ENCODE measurements at places on chromosomes 13 and 19.

DNA sequence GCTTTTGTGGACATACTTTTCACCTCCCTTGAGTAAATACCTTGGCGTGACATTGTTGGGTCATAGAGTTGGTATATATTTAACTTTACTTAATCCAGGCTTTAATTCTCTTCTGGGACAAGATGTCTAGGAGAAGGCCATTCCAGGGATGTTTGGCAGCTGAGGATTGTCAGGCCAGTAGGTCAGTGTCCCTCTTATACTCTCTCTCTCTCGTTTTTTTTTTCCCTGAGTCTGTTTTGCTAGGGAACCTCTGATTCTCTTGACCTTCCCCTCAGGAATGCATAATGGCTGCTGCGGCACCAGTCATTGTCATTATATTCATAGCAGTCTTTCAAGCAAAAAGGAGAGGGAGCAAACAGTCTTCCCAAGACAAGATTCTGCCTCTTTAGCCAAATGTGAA, 48.8 kb downstream of the BICRA start:
- DNase-seq: no peak

- DNase-seq: no peak
Measured at GRCh38 chr13:28641600-28641926, 17.4 kb upstream of the POMP start.

DNA sequence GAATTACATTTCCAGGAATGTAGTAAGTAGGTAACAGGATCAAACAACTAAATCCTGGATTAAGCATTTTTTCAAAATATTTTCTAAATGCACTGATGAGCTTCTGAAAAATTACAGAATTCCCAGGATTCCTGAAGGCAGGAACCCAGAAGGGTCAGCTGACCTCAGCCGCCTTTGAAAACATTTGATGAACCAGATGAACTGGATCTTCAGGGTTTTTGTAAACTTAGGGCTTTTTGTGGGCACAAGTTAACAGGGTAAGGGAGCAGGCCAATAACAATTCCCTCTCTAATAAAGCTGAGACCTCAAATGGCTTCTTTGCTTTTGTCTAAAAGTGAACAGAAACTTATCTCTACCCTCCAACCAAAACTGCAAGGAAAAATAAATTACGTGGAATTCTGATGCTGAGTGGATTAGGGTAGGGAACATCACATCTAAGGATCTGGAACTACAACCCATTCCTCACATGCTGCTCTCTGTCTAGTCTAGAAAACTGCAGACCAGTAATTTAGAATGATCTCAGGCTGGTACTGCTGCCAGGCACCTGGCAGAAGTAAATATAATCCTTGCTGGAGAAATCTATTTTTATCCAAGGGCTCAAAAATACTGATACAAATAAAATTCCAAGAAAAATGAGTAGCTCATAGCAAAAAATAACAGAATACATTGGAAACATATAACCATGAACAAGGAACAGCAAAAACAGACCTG, 48.2 kb upstream of the N4BP2L1 start:
- no peak for DNase-seq

GRCh38 chr13:111422348-111422747, 101.9 kb downstream of the TEX29 start:
- no peak for DNase-seq

DNA sequence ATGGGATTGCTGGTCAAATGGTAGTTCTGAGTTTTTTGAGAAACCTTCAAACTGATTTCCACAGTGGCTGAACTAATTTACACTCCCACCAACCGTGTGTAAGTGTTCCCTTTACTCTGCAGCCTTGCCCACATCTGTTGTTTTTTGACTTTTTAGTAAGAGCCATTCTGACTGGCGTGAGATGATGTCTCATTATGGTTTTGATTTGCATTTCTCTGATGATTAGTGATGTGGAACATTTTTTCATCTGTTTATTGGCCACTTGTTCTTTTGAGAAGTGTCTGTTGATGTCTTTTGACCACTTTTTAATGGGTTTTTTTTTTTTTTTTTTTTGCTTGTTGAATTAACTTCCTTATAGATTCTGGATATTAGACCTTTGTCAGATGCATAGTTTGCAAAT, 4.3 kb downstream of the CAB39L start:
- no peak for DNase-seq

- DNase-seq: no peak
Measured at GRCh38 chr19:29644210-29644609, 21.1 kb upstream of the PLEKHF1 start.

GRCh38 chr13:103236213-103236612, 170.0 kb upstream of the SLC10A2 start:
- DNase-seq: no peak

GRCh38 chr13:91214031-91214430, 133.5 kb upstream of the MIR17HG start:
- DNase-seq: no peak

DNA sequence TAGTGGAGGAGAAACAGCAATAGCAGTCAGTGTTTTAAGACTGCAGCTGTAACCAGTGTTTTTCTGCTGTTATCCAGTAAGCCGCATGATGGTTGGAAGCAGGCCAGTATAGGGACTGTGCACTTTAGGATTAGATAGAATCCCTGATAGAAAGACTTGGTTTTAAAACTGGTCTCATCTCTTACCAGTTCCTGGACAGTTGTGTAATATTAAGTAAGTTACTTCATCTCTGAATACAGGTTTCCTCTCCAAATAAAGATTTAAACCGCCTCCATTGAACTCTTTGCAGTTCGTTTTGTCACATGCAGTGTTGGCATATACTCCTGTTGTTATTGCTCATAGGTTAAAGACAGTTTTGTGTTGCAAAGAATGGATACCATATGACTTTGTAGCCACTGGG, 25.6 kb downstream of the URI1 start:
- no peak for DNase-seq

DNA sequence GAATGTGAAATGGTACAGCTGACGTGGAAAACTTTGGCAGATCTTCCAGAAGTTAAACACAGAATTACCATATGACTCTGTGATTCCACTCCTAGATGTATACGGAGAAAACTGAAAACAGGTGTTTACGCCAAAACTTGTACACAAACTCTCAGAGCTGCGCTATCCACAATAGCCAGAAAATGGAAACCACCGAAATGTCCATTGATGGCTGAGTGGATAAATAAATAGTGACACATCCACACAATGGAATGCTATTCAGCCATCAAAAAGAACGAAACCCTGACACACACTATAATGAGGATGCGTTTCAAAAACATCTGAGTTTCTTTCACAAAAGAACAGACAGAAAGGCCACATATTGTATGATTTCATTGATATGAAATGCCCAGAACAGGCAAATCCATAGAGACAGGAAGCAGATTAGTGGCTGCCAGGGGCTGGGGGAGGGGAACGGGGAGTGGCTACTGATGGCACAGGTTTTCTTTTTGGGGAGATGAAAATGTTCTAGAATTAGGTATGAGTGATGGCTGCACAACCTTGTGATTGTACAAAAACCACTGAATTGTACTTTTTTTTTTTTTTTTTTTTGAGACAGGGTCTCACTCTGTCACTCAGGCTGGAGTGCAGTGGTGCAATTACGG, 33.0 kb downstream of the IL12RB1 start:
- DNase-seq: no peak

GRCh38 chr19:7706955-7707456, 5.1 kb upstream of the FCER2 start:
- DNase-seq: no peak

DNA sequence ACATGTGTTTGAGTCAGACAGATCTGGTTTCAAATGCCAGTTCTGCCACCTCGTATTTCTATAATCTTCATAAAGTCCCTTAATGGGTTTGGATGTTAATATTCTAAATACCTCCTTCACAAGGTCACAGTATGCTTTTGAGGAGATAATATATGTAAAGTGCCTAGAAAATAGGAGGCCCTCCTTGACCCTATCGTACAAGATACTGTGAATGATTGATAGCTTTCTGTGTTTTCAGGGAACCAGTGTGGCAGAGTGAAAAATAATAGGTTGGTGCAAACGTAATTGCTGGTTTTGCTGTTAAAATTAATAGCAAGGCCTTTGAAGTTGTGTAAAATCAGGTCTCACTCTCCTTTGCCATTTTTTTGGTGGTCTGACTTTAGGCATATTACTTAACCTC, 77.5 kb upstream of the SCEL start:
- no peak for DNase-seq

DNA sequence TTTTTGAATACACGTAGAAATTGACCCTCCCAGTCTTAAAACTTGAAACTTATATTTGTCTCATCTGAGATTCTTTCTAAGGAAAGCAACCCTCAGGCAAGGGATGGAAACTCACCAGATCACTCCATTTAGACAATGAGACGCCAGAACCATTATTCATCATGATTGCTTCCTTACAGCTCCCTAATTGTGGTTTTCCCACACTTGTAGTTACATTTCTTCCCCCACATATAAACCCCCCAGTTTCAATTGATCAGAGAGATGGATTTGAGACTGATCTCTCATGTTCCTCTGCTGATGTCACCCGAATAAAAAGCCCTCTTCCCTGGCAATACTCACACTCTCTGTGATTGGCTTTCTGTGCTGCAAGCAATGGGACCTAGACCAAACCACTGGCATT, 197.9 kb upstream of the STARD13 start:
- DNase-seq: no peak

GRCh38 chr19:16445238-16446107, 26.3 kb downstream of the EPS15L1 start:
- no peak for DNase-seq

GRCh38 chr13:91557328-91558090, 159.1 kb downstream of the GPC5 start:
- DNase-seq: no peak

DNA sequence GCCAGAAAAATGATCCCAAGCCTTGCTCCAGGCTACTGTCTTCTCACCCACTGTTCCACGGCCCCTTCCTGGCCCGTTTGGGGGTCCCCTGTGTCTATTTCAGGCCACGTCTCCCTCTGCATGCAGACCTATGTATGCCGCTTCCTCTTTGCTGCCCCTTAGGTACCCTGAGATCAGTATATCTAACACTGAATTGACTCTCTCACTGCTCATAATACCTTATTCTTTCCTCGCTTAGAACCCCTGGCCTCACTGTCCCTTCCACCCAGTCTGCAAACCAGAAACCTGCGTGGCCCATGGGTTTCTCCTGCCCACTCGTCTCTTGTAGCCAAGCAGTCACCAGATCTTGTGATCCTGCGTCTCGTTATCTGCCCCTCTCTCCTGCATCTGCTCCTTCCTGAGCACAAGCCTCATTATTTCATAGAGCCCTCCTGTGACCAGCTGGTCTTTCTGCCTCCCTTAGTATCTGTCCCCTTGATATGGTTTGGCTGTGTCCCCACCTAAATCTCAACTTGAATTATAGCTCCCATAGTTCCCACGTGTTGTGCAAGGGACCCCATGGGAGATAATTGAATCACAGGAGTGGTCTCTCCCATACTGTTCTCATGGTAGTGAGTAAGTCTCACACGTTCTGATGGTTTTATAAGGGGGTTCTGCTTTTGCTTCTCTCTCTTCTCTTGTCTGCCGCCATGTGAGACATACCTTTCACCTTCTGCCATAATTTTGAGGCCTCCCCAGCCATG, 109.0 kb upstream of the RNF113B start:
- no peak for DNase-seq

GRCh38 chr13:59771272-59771671, 392.5 kb downstream of the DIAPH3 start:
- no peak for DNase-seq

DNA sequence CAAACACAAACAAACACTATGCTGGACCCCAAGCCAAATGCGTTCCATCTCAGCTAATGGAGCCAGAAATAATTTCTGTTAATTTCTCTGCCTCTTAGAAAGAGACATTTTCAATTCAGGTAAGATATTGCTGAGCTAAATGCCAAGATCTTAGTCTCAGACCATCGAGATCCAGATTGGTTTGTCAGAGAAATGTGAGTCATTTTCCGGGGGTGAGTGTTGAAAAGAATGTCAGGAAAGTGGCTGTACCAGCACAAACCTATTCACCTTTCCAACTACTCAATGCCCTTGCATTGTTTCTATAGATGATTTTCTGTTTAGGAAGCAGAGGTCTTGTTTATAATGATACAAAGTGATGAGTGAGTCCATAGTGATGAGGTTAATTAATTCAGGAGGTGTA, 266.8 kb upstream of the TSHZ3 start:
- DNase-seq: no peak

GRCh38 chr19:38544569-38545315, 73.0 kb downstream of the MAP4K1 start:
- DNase-seq: no peak

DNA sequence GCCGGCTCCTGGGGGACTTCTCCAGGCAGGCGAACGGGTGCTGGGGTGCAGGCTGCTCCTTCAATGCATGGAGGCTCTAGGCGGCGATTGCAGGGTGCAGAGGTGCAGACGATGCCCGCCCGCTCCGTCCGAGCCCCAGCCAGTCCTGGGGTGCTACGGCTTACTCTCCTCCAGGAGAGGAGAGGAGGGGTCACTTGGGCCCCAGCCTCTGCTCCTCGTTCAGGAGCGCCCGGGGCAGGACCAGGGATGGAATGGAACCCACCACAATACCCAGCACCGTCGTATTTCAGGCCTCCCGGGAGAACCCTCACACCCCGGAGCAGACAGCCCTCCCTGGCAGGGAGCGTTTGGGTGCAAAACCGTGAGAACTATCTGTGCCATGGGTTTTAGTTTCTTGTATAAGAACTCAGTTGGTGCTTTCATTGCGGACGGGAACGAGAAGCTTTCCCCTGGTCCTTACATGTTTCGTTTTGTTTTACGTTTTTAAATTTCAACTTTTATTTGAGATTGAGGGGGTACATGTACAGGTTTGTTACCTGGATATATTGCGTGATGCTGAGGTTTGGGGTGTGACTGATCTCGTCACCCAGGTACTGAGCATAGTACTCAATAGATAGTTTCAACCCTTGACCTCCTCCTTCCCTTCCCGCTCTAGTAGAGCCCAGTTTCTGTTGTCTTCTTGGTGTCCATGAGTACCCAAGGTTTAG, 46.8 kb downstream of the ARHGEF18 start:
- DNase-seq: no peak

DNA sequence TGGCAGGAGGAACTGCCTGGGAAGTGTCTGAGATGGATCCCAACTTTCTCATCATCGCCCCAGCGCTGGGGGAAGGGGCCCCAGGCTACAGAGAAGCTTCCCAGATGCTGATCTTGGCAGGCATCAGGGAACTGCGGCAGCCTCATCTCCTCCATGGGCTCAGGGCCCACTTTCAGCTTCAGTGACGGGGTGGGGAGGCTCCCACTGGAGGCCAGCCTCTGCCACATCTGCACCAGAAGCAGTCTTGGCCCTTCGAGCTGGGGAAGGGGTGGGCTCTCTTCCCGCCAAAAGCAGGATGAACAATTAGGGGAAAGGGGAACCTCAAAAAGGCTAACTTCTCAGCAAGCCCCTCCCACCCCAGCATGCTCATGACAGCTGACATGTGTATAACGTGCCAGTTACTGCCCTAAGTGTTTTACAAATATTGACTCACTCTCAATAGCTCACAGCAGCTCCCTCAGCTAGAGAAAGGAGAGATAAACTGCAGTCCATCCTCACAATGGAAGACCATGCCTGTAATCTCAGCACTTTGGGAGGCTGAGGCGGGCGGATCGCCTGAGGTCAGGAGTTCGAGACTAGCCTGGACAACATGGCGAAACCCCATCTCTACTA, 7.1 kb upstream of the S1PR2 start:
- DNase-seq: no peak

All from D721Med (cell line).